ENCODE measurements at places on chromosomes 12 and 14.

DNA sequence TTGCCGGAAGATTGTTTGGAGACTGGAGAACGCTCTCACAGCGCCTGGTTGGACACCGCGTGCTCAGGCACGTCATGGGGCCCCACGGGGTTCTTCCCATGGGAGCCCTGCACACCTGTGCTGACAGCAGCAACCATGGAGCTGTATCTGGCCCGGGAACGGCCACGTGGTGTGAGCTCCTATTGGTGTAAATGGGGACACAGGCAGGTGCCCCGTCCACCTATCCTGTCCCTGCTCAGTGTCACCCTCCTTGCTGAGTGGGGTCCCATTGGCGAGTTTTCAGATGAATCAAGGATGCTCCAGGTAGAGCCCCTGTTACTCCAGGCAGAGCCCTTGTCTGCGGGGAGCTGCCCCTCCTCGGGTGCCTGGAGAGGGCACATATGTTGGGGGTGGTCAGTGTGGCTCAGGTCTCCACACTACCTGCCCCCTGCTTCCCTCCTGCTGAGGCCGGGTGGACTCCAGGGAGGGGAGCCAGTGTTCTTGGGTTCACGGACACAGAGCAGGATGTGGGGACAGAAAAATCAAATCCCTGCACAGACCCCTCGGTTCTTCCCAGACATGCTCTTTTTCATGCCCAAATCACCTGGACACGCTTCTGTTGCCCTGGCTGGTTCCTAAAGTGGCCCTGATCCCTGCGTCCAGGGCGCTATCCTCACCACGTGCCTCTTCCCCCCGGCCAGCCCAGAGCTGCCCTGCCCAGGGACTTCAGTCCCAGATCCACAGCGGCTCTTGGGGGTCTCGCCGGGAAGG lies 250.1 kb downstream of the ADGRD1 start:
- no peak for DNase-seq

GRCh38 chr12:122730215-122731014 lies at the start of gene HCAR1:
TSS of gene HCAR1 (minus strand) at chr12:122730844. CDS start at chr12:122730339, 505 bp downstream.
- no peak for DNase-seq

- no peak for DNase-seq
These were observed 44.6 kb upstream of the KRAS start for GRCh38 chr12:25295361-25295760.

DNA sequence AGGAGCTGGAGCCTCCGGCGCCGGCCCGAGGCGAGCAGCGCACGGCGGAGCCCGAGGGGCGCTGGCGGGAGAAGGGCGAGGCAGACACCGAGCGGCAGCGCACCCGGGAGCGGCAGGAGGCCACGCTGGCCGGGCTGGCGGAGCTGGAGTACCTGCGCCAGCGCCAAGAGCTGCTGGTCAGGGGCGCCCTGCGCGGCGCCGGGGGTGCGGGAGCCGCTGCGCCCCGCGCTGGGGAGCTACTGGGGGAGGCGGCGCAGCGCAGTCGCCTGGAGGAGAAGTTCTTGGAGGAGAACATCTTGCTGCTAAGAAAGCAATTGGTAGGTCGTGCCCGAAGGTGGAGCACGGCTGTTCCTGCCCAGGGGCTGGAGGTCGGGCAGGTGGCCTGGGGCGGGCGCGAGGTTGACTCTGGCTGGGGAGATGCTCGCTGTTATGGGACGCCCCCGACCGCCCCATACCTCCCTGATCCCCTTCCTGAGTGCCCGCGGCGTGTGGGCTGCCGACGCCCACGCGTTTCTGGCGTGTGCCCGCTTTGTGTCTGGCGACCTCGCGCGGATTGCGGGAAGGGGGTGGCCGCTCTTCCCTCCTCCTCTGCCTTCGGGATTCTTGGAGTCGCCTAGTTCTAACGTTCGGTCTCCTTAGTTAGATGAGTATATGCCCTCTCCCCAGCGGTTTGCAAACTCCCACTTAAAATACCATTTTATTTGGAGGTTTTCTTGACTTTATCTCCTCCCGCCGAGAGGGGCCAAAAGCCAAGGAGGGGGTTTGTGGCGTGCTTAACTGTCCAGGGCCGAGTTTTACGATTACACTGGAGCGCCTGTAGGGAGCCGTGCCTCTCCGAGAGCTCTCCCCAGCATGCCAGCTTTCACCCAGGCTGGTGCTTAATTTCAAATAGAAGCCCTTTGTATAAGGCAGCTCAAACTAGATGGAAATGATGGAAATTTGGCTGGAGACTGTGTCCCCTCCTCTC lies 752 bp downstream of the DACT1 start:
- no peak for DNase-seq

DNA sequence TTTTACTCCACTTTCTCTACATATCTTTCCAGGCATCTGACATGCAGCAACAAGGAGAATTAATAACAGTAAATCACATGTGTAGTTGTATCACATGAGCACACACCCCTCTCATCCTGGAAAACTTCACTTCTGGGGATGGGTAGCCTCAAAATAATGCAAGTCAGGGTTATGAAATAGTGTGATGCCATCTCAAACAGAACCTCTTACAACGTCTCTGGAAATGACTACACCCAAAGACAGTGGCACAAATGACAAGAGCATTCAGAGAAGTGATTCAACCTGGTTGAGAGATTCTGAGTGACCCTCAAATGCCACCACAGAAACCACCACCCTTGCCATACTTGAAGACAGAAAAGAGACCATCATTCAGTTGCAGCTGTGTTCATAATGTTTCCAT lies 2.8 kb downstream of the DIO2 start:
- no peak for DNase-seq

GRCh38 chr12:106130474-106131113 lies 8.2 kb downstream of the NUAK1 start:
- no peak for DNase-seq

DNA sequence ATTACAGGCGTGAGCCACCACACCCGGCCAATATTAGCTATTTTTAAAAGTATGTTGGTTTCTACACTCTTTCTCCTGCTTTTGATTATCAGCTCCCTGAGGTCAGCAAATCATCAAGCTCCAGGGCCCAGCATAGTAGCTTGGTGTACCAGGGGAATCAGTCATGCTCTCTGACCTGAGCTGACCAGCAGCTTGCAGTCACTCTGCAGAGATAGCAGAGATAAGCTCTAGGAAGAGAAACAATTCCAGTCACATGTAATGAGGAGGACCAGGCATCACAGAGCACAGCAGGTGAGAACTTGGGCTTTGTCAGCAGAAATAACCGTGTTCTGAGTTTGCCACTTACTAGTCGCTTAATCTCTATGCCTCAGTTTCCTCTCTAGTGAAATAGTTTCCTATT lies 8.5 kb downstream of the PLEKHD1 start:
- DNase-seq: no peak

GRCh38 chr12:23133471-23133870 lies 508.5 kb downstream of the ETNK1 start:
- no peak for DNase-seq

GRCh38 chr12:24600996-24601395 lies 347.9 kb downstream of the BCAT1 start:
- DNase-seq: no peak

- DNase-seq: no peak
These were observed 2.6 kb upstream of the WNT10B start for GRCh38 chr12:48973941-48974673.

DNA sequence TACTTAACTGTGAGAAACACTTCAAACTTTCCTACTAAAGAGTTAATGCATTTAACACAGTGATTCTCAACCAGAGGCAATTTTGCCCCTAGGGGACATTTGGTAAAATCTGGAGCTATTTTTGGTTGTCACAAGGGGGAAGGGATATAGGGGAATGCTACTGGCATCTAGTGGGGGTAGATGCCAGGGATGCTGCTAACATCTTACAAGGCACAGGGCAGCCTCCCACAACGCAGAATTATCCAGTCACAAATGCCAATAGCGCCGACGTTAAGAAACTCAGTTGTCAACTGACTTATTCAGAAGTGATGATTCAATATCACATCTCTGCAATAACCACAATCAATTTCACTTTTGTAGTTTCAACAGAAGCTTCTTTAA lies 2.0 kb downstream of the EEA1 start:
- no peak for DNase-seq

GRCh38 chr12:30970559-30971197 lies 44.1 kb downstream of the TSPAN11 start:
- DNase-seq: no peak

DNA sequence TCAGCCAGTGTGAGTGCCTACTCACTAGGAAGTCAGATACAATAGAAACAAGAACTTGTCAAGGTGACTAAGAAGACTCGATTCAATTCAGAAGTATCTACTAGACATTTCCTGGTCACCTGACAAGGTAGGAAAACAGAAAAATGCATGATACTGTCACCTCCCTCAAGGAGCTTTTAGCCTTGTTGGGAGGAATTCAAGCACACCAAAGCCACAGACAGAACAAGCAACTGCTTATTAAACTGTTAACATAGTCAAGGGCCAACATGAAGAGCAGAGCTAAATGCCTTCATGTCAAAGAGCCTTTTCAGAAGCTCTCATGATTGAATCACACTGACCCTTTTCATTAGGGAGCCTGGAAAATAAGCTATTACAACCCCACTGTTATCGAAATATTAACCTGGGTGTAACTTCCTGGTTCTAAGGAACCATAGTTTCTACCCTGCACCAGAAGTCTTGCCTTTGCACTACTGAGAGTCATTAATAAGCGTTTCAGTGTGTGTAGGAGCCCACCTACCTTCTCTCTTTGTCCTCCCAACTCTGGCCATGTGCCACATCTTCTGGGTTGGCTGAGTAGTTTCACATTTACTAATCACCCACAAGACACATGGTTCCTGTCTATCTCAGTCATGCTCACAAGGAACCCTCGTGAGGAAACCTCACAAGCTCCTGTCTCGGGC lies 31.0 kb upstream of the LGALS3 start:
- no peak for DNase-seq

DNA sequence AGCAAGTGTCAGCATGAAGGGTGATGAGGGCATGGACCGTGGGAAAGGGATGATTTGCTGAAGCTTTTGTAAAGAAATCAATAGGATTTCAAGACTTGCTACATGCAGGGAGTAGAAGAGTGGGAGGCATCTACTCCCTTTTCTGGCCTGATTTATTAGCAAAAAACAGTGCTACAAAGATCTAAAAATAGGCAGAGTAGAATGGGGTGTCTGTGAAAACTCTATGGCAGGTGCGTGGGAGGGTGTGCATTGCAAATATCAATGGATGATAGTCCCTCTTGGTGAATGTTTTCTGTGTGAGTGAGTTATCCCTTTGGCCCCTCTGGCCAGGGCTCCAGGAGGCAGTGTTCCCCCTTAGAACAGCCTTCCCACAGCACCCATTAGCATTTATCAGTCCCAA lies 139.0 kb downstream of the SMOC1 start:
- DNase-seq: no peak
